ENCODE measurements at places on chromosomes 2 and 18.

DNA sequence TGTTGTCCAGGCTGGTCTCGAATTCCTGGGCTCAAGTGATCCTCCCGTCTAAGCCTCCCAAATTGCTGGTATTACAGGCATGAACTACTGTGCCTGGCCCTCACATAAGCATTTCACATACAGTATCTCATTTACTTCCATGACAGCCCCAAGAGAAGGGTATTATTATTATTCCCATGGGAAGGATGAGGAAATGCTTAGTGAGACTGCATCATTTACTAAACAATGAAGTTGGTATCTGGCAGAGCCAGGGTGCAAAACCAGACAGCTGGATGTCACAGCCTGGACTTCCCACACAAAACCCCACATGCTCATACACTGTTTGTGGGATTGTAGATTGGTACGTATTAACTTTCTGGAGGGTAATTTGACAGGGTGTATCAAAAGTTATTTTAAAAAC is 29.9 kb downstream of the DAPL1 start:
- DNase-seq = no peak

DNA sequence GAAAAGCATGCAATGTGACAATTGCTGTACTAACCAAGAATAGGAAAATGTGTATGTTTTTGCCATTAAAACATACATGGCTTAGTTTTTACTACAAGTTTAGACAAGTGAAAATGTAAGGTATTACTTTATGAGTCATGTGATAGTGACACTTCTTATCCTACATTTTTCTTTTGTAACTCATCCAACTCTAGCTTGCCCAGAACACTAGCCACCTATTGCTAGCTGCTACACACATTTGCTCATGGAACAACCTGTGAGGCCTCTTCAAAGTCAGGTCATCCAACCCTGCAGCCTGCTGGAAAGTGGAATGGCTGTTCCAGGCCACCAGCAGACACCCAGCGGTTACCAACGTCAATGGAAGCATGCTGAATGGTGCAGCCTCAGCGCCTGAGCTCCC is 1043.9 kb downstream of the TMEM182 start:
- DNase-seq = no peak

GRCh38 chr2:54438271-54438670 is 17.9 kb upstream of the SPTBN1 start:
- DNase-seq = no peak

- no peak for DNase-seq
Observed at GRCh38 chr2:96236882-96237281, 28.3 kb upstream of the STARD7 start.

DNA sequence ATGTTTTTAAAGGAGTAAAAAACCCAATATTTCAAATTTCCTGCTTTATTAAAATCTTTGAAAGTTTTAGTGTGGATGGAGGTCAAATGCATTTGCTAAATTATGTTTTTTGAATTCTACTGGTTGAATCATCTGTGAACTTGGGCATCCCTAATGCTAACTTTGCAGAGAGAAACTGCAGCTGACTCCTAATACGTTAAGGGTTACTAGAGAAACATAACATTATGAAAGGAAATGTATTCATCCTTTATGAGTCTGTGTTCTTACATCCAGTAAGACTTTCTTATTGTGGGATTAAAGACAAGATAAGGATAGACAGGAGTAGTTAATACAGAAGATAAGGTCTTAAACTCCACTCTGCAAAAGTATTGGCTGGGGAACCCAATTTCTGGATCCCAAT is 140.6 kb downstream of the FAM124B start:
- DNase-seq = no peak

- no peak for DNase-seq
Observed at GRCh38 chr2:113679457-113679856, 52.4 kb downstream of the RABL2A start.

GRCh38 chr2:89833116-89833779 is 1141.8 kb downstream of the RPIA start:
- no peak for DNase-seq

- no peak for DNase-seq
Observed at GRCh38 chr2:205857520-205858237, 175.4 kb downstream of the NRP2 start.

- DNase-seq = no peak
Observed at GRCh38 chr2:8889978-8890377, 52.6 kb upstream of the KIDINS220 start.

GRCh38 chr2:189579585-189580186 is 900 bp downstream of the SLC40A1 start:
- no peak for DNase-seq

DNA sequence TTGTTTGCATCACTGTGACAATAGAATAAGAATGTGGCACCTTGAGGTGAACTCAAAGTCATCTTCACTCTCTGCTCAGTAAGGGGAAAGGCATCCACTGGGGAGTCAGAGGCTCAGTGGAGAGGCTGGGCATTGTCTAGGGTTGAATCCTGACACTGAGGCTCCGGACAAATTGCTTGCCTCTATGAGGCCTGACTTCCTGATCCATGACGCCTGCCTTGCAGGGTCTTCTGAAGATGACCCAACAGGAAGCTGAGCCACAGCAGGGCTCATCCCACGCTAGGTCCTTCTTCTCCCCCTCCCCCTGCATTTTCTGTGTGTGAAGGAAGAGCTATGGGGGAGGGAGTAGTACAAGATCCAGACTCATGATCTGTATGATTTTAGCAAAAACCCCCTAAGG is 265.1 kb downstream of the SH3BP4 start:
- no peak for DNase-seq

- no peak for DNase-seq
Observed at GRCh38 chr2:128702616-128703015, 383.9 kb upstream of the HS6ST1 start.

- DNase-seq = no peak
Observed at GRCh38 chr2:161243312-161243711, 64.9 kb upstream of the PSMD14 start.

- DNase-seq = no peak
Observed at GRCh38 chr2:97967216-97967592, 28.5 kb downstream of the TMEM131 start.

- DNase-seq = no peak
Observed at GRCh38 chr18:74895686-74896085, 298.0 kb downstream of the ZNF407 start.

DNA sequence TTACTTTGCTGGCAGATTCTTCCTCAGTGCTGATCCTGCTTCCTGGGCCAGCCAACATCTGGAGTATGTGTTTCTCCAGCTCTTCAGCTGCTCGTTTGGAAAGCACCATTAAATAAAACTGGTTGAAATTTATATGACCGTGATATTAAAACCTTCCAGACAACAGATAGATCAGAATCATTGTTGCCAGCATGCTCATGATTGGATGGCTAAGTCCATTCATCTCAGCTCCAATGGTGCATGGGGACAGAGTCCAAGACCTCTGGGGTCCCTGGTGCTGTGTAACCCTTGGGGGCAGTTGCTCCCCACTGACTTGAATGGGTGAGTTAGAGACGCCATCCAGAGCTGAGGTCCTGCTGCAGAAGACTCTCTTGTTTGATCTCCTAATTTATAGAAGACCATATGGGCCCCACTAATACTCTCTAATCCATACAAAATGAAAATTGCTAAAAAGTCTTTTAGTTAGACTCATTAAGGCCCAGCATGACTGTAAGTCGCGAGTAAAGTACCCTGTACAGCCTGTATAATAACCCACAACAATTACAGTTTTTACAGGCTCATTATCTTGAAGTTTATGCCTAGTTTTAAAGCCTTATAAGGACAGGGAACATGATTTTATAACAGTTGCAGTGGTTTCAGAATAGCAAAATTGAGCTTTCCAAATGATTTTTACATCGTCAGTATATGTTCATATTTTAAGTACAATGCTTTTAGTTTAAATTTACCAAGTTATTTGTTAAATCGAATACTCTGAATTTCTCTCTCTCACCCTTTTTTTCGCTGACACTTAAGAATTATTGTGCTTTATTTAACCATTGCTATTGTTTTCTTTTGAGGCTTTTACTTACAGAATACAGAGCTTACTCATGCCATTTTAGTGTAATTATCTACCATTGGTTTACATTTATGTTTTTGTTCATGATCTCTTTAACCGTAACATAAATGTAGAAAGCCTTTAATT is 60.0 kb downstream of the CABLES1 start:
- no peak for DNase-seq

All from stimulated activated CD8-positive, alpha-beta memory T cell treated with anti-CD3 and anti-CD28 coated beads, Interleukin-4, amount 100 ng/mL, for 4 hours (primary cell).